Testis (tissue), 5 donors: ENCODE measurements at places on chromosomes 5 and 9.
A peak's percentile ranks its signal among the peaks of the same experiment; 100 is the strongest.

DNA sequence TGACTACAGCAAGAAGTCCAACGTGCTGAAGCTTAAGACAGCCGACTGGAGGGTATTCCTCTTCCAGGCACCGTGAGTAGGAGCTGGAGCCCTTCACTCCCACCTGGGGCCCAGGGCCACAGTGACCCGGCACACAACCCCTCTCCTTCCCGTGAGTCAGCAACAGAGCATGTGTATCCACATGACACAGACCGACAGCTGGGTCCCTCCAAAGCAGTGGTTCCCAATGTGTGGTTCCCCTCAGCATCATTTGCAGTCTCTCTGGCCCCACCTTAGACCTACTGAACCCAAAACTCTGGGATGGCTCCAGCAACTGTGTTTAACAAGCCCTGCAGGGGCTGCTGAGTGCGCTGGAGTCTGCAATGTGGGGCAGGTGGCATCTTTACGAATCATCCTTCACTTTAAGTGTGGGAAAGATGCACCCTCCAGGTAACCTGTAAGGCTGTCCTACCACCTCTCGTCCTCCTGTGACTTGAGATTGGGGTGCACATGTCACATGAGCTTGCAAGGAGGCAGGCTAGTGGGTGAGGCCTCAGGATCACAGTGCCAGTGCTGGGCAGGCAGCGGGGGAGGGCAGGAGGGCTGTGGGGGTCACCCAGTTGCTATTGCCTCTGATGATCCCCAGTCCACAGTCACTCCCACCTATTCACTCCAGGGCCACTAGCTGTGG lies 42.2 kb downstream of the PSD2 start:
- DNase-seq, result no peak

DNA sequence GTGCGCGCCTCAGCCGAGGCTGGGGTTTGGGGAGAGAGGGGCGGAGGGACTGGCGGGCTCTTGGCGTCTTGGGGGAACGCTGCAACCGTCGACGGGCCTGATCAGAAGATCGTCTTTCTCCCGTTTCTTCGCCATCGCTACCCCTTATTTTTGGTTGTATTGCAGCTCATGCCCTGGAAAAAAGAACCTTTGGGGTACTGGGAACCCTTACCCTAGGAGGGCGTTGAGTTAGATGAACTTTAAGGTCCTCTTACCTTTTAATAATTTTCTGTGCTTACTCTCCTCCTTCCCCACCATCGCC lies 719 bp downstream of the PAIP2 start:
- DNase-seq, result no peak

- no peak for DNase-seq
These were observed 851.4 kb downstream of the MAT2B start for GRCh38 chr5:164356790-164357189.

GRCh38 chr9:110742741-110743371 lies 74.3 kb downstream of the MUSK start:
- no peak for DNase-seq

DNA sequence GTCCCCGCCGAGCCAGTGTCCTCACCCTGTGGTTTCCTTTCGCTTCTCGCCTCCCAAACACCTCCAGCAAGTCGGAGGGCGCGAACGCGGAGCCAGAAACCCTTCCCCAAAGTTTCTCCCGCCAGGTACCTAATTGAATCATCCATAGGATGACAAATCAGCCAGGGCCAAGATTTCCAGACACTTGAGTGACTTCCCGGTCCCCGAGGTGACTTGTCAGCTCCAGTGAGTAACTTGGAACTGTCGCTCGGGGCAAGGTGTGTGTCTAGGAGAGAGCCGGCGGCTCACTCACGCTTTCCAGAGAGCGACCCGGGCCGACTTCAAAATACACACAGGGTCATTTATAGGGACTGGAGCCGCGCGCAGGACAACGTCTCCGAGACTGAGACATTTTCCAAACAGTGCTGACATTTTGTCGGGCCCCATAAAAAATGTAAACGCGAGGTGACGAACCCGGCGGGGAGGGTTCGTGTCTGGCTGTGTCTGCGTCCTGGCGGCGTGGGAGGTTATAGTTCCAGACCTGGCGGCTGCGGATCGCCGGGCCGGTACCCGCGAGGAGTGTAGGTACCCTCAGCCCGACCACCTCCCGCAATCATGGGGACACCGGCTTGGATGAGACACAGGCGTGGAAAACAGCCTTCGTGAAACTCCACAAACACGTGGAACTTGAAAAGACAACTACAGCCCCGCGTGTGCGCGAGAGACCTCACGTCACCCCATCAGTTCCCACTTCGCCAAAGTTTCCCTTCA lies 1.4 kb downstream of the GLIS3 start:
- peak; percentile 74 for DNase-seq

GRCh38 chr5:168311061-168311566 lies 19.7 kb downstream of the WWC1 start:
- DNase-seq, result no peak

- DNase-seq, result no peak
These were observed 75.7 kb downstream of the ZNF608 start for GRCh38 chr5:124670722-124671184.

DNA sequence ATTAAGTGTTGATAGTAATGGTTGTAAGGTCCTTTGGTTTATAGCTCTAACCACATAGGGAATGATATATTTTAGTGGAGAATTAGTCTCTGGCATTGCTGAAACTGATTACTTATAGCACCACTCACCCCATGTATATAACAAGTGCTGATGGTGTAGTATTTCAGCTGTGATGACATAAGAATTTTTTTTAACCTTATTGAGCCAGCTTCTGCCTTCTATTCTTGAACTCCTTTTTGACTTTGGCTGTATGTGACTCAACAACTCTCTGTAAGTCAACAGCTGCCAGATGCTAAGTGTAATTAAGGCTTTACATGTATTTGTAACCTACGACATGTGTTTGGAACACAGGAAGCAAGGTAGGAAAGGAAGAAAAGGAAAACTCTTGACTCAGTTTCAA lies 929.6 kb upstream of the WWC1 start:
- no peak for DNase-seq

DNA sequence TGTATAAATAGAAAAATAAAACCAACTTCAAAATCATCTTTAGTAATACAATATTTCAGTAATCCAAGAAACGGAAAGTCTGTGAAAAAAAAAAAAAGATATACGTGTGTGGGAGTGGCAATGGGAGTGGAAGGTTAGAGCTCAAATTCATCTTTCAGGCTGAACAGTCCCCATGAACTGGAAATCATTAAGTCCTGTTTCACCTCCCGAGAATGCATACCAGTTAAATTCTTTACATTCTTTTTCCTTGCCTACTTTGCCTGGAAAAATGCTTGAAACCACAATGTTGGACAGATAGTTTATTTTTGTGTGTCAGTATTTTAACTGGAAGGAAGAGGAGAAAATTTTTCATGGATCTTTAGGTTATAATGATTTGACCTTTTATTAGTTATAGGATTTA lies 166.8 kb downstream of the MUSK start:
- no peak for DNase-seq

DNA sequence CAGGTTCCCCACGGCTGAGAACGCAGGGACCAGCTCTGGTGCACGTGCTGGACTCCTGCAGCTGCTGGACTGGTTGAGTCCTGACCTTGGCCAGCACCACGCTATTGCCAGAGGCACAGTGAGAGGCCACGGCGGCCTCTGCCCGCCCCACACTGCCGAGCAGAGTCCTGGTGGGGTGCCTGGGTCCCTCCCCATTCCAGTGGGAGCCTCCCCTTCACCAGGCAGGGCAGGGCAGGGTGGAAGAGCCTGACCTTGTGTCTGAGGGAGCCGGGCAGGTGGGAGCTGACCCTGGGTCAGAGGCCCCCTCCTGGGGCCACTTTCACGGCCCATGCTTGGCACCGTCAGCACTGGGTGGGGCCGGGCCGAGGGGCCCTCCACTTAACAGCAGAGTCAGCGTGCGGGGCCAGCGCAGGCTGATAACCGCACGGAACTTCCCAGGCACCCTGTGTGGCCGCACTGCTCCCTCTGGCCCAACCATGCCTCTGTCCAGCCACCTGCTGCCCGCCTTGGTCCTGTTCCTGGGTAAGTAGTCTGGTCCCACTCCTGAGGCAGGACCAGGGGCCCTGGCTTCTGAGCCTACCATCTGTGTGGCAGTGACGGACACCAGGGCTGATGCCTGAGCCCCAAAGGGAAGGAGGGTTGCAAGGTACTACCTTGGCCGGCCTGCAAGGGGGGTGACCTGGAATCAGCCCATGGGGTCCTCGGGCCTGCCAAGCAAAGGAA lies at the start of gene MAMDC4:
TSS of gene MAMDC4 (plus strand) at position 406 of the 723 bp plus-strand sequence. CDS start at position 477, 71 bp downstream.
- DNase-seq, result peak; percentile 91

DNA sequence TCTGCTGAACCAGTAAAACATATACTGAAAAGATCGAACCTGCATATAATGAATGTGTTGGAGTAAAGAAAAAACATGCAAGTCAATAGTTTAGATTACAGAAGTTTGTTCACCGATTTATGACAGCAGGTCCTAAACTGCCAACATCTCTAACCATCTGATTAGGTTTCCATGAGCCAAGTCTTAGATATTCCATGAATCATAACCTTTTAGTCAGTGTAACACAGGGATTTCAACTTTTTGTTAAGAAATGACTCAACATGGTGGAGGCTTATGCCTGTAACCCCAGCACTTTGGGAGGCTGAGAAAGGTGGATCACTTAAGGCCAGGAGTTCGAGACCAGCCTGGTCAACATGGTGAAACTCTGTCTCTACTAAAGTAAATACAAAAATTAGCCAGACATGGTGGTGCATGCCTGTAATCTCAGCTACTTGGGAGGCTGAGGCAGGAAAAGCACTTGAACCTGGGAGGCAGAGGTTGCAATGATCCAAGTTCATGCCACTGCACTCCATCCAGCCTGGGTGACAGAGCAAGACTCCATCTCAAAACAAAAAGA lies 38.7 kb downstream of the APC start:
- no peak for DNase-seq

DNA sequence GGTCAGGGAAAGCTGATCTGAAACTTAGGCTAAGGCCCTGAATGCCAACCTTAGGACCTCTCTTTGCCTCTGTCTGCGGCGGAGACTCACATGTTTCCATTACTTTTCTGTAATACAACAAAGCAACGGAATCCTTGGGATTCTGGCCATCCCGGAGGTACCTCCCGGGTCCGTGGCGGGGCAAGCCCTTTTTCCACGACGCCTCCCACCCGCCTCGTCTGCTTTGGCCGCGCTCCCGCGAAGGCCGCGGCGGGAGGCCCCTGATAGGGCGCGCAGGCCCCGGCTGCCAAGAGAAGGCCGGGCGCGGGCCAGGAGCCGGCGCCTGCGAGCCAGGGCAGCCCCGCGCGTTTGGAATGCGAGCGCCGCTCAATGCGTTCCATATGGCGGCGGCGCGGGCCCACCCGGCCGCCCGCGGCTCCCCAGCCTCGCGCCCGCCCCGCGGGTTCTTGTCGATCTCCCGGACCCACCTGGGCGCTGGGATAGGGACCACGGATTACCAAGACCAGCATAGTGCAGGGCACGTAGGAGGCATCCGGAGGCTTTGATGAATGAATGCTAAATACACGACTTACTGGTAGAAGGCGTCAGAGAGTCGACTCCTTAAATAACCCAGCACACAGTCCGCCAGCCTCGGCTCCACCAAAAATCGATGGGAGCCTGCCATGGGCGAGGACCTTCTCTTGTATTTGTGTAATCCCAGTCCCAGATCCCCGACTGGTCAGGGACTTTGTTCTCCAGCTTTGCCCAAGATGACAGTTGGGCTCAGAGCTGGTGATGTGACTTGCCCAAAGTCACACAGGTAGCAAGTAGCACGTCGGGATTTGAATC lies 17.5 kb upstream of the PHF19 start:
- DNase-seq, result peak; percentile 41

DNA sequence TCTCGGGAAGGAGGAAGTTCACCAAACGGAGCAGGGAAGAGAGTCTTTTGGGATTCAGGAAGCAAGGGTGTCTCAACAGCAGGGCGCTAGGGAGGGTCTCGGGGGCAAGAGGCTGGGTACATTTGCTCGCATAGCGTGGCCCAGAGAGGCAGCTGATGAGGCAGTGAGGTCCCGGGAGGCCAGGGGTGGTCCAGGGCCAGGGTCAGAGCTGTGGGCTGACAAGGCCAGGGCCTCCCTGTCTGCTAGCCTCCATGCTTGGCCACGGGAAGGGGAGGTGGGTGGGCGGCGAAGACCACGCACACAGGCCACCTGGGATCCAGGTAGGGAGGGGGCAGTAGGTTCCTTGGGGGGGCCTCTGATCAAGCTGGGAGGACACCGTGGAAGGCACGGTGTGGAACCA lies 6.0 kb downstream of the NDOR1 start:
- DNase-seq, result no peak

GRCh38 chr9:76296561-76297310 lies 97.5 kb downstream of the RFK start:
- DNase-seq, result no peak

GRCh38 chr5:157456301-157456700 lies 3.7 kb upstream of the NIPAL4 start:
- DNase-seq, result no peak

GRCh38 chr5:161372682-161373344 lies 173.7 kb downstream of the GABRB2 start:
- DNase-seq, result no peak

DNA sequence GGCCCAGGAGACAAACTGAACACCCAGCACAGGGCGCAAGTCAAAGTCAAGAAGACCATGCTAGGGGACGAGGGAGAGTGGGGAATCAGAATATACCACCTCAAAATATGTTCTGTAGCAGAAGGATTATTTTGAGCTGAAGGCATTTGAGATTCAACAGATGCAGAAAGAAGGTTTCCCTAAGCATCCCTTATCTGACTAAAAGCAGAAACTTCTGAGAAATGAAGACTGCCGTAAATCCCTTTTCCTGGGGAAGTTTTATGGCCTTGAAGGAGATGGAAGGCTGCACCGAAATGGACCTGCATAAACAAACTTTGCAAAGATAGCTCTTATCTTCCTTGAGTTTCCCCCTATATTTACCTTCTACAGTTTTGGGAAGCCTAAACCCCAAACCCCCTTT lies 72.8 kb downstream of the PTTG1 start:
- no peak for DNase-seq

DNA sequence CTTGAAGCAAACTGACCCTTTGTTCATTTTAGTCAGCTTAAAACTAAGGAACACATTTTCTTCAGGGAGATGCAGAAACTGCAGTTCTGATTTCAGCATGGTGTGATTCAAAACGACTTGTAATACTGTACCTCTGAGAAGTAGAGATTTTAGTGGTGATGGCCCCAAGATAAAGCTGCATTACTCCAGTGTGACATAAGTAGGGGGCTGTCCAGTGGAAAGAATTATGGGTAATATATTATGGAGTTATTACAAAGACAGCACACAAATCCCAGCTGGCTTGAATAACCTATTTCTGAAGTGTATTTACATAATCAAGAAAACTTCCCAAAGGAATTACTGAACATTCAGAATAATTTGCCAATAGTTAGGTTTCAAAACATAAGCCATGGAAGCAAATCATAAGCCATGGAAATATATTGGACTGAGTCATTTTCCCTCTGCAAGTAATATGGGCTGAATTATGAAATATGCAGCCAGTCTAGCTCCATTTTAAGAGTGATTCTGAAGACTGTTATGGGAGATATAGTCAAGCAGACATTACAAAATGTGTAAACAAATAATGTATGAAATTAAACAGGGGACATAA lies 133.7 kb upstream of the FBXL17 start:
- no peak for DNase-seq

GRCh38 chr9:96513622-96514021 lies 63.7 kb downstream of the HABP4 start:
- no peak for DNase-seq

GRCh38 chr9:86488794-86489193 lies 134.6 kb upstream of the TUT7 start:
- DNase-seq, result no peak
